ENCODE measurements at places on chromosomes 7 and 10. TPM values are rescaled to one million over a fixed set of nuclear protein-coding genes. Genes with fewer than 3 reads are reported as not detected.

Gene KLLN
- 0.60 TPM for polyA plus RNA-seq

Gene CAV1
- 287 TPM for polyA plus RNA-seq

Gene PKD2L1
- polyA plus RNA-seq = 2.5 TPM

Gene MACROH2A2
- 15.0 TPM for polyA plus RNA-seq

Gene HACD1
- polyA plus RNA-seq = 4.8 TPM

Gene FGFR2
- 16.1 TPM for polyA plus RNA-seq

Gene SLC26A3
- polyA plus RNA-seq = 0.07 TPM

Gene IFIT1B
- polyA plus RNA-seq = not detected

Gene PRSS37
- polyA plus RNA-seq = not detected

Gene FAM180A
- 4.4 TPM for polyA plus RNA-seq

Gene RBM20
- polyA plus RNA-seq = 2.4 TPM

Gene UCMA
- not detected for polyA plus RNA-seq

Gene SSC4D
- polyA plus RNA-seq = 1.3 TPM

Measured in ovary (tissue), 10 donors.